ENCODE measurements at places on chromosomes 2 and 18.

- no peak for DNase-seq
Measured at GRCh38 chr2:41735006-41735405, 312.8 kb upstream of the PKDCC start.

DNA sequence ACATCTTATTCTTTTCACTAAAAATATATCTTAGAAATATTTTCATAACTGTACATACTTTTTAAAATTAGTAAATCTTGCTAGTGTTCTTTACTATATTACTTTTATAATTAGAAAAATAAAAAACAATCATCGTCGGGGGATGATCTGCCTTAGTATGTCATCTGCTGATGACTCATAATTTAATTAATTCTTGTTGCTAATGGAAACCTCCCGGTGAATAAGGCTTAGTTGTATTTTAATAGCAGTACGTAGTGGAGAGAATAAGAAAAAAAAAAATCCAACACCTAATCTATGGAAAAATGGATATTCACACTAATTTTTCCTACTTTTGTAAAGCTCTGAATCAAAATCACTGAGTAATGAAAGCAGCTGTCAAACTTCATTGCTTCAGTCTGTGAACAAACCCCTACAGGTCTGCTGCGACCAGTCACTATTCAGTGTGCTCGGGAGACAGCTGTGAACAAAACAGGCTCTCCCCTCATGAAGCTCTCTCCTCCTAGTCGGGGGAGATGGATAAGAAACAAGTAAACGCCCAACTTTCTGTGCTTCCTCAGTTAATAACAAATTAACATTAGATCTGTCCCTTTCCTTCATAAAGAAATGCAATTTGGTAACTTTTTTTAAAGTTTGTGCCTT lies 97.4 kb upstream of the UPP2 start:
- no peak for DNase-seq

DNA sequence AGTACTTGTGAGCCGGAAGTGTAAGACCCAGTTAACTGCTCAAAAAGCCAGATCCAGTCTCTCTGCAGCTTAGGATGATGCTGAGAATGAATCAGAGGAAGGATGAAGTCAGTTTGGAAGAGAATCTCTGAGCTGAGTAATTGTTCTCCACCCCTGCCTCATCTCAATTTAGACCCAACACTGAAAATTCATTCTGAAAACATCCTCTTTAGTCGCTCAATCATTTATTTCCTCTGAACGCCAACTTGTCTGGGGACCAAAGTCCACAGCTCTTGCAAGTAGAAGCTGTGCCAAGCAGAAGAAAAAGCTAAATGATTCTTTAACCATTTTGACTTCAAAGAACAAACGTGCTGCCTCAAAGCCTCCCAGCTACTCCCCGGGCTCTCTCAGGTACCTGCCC lies 177.1 kb upstream of the KLHL29 start:
- no peak for DNase-seq

DNA sequence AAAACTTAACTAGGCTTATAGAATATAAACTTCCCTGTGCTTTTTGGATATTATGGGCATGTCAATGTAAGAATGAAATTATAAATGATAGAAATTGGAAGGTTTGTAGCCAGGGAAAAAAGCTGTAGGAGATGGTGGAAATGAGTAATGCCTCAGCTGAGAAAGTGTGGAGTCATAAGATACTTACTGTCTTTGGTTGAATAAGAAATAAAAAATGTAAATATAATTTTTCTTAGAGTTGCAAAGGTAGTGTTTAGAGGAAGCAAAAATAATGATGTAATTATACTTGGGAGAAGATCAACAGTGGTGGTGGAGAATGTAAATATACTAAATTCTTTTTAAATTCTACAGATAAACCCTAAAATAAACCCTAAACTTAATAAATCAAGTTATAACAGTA lies 26.2 kb upstream of the RND3 start:
- no peak for DNase-seq

GRCh38 chr18:39994498-39994897 lies 1960.5 kb upstream of the PIK3C3 start:
- DNase-seq, result no peak

- DNase-seq, result no peak
Measured at GRCh38 chr2:146633159-146633558, 1211.7 kb upstream of the ACVR2A start.

GRCh38 chr18:3059272-3059671 lies 46.3 kb upstream of the LPIN2 start:
- DNase-seq, result no peak

DNA sequence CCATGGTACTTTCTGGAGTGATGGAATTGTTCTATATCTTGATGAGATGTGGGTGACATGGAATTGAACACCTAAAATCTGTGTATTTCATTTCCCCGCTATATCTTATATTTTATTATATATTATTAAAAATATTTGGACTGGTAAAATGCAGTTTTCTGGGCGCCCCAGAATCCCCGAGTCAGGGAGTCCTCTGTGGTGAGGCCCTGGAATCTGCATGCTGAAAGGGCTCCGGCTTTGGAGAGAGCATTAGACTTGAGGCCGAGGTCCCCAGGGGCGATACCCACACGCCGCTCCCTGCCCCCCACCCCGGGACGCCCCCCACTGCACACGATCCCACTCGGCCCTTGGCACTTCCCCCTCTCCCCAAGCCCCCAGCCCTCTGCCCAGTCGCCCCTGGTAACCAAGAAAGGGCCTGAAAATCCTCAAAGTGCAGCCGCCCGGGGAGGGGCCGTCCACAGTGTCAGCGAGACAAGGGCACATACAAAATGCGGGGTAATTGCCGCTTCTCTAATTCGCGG lies 126.0 kb downstream of the ZFP36L2 start:
- no peak for DNase-seq

DNA sequence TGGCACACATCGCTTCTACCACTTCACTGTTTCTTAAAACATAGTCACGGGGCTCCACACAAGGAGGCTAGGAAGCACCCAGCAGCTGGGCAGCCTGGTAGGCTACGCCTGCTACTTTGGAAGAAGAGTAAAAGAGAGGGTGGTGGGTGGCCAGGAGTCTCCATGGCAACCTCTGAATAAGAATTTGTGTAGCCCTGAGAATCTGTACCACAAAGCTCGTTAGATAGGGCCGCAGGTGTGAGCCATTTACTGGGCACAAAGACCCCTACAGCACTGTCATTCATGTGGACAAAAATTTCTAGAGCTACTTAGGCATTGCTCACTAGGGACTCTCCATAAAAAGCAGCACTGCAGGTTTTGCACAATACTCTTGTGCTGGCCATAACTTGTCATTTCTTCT lies 166.4 kb upstream of the MSH6 start:
- no peak for DNase-seq

- DNase-seq, result no peak
Measured at GRCh38 chr18:57991552-57991951, 52.5 kb upstream of the NEDD4L start.

- DNase-seq, result no peak
Measured at GRCh38 chr18:51361130-51361860, 163.8 kb upstream of the MEX3C start.

- no peak for DNase-seq
Measured at GRCh38 chr18:68244786-68245185, 470.1 kb downstream of the TMX3 start.

GRCh38 chr2:190916829-190917228 lies 36.2 kb downstream of the GLS start:
- no peak for DNase-seq

DNA sequence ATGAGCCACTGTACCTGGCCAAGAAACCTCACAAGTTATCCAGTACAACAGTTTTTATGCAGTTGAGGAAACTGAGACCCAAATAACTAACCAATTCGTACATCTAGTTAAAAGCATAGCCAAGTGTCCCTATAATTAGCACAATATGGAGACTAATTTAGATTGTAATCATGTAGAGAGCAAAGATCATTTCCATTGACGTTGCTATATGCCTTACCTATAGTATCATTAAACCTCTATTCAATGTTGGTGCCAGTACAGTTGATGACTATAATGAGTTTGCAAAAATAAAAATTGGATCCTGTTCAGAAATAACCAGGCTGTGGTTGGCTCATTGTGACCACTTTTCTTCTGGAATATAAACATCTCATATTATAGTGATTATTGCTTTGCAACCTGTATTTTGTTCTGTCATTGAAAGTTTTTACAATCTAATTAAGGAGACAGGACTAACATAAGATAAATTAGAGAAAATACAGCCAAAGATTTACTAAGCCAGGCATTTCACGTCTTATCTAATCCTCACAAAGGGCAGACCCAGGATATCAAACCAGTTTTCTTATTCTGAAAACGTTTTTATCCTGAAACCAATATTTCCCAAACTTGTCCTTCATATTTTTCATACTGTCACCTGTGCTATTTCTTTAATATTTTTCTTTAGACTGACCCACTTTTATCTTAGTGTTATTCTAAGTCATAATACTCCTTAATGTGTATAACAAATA lies 130.0 kb upstream of the STON1 start:
- DNase-seq, result no peak

- no peak for DNase-seq
Measured at GRCh38 chr2:182302174-182302573, 124.7 kb downstream of the PDE1A start.

DNA sequence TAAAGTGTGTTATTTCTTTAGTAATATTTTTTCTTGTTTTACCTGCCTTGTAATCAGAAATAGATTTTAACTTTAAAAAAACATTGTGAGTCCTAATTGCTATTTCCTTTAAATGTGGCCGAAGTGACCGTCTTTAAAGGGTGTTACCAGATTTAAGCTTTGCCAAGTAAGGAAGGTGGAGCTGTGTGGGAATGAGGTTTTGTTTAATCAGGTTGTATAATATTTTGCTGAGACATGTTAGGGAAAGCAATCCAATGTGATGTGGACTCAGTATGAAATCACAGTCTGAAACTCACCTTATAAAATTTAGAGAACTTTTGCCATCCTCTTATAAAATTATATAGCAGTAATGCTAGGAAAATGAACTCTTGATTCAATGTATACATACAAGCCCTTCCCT lies 32.9 kb upstream of the ITPRID2 start:
- DNase-seq, result no peak

DNA sequence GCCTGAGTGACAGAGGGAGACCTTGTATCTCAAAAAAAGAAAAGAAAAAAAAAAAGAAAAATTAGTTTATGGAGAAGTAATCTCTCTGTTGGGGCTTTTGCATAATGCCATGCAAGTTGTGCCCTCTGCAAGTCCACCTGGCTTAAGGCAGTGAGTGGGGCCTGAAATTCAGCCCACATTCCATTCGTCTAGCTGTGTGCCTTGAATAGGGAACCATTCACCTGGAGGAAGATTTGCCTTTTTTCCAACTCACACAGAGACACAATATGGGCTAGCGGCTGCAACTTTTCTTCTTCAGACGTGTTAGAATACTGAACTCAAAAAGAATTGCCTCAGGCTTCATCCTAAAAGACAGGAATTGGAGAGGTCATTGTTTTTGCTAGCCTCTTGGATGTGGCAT lies 160.0 kb upstream of the STON1 start:
- no peak for DNase-seq

- DNase-seq, result peak; percentile 72
Measured at GRCh38 chr2:96665083-96665569, 22.6 kb downstream of the FER1L5 start.

GRCh38 chr2:41572154-41572553 lies 475.7 kb upstream of the PKDCC start:
- no peak for DNase-seq

- no peak for DNase-seq
Measured at GRCh38 chr2:122480501-122481243, 725.2 kb downstream of the TSN start.

DNA sequence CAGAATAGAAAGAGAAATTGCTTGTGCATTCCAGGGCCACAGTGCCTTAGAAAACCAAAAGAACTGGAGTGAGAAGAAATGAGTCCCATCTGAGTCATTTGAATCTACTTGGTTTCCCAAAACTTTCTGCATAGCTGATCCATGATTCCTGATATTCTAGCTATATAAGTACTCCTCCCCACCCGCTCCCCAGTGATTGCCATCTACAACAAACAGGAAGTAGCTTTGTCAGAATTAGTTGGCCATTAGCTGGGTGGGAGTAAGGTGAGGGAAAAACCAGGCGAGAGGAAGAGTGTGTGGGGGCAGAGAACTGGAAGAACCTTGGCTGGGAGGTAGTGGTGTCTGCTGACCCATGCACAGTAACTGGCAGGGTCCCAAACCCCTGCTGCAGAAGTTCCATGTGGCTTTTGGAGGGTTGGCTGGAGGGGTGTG lies 122.1 kb downstream of the ACAA2 start:
- no peak for DNase-seq

- no peak for DNase-seq
Measured at GRCh38 chr2:143205106-143205764, 76.0 kb downstream of the ARHGAP15 start.

DNA sequence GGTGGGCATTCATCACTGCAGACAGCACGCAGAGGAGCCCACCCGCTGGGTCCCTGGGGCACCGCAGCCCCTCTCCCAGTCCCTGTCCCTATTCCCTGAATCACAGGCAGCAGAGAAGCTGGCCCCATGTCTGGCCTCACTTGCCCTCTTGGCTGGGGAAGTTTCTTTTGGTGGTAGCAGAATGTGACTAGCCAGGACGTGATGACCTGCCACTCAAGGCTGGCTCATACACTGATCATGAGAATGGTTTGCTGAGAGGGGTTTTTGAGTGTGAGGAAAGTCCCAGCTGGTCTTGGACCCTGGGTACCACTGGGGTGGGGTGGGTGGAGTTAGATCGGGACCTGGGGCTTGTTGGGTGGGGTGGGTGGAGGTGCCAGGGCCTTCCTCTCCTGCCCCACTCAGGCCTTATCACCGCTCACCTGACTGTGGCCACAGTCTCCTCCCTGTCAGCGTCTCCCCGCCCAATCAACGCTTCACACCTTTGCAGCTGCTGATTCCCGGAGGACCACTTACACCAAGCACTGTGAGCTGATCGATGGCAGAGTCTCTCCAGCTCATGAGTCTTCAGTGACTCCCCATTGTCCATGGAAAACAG lies 28.9 kb upstream of the FOSL2 start:
- no peak for DNase-seq

- no peak for DNase-seq
Measured at GRCh38 chr2:216942016-216942415, 82.2 kb upstream of the TNP1 start.

Measured in adrenal gland (tissue), 19 donors.